HCEC 1CT (cell line): ENCODE measurements at places on chromosomes 12 and 14.
A peak's percentile ranks its signal among the peaks of the same experiment; 100 is the strongest.

DNA sequence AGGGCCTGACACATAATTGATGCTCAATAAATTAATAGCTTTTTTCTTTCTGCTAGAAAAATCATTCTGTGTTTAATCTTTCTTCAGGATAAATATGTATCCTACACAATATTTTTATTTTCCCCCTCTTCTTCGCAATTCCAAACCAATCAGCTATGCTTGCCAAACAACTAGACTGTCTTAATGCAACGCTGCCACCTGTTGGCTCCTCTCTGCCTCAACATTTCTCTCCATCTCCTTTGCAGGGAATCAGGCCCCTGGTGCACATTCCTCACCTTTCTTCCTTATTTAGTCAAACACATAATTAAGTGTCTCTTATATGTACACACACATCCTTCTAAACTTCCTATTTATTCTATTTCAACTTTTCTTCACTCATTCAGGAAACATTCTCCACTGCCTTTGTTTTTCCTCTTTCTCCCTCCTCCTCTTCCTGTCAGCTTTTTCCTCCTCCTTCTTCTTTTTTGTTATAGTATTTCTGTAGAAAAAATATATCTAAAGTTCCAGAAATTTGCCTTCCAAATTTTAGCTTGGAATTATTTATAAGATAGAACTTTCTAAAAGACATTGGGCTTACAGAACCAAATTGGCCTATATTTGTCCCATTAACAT is 406.0 kb downstream of the PRKD1 start:
- DNase-seq = peak; percentile 23

GRCh38 chr14:60175255-60175902 is 10.2 kb upstream of the DHRS7 start:
- no peak for DNase-seq

DNA sequence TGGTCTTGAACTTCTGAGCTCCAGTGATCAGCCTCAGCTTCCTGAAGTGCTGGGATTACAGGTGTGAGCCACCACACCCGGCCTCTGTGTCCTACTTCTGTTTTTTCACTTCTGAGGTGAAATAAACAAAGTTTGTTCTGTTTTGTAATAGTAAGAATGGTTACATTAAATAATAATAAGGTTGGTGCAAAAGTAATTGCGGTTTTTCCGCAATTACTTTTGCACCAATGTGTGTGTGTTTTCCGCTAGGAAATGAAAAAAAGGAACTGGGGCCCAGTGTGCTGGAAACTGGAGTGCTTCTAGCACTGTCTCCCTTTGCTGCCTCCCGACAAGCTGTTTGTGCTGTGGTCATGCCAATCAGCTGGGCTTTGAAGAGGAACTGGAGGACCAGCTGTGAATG is 140.9 kb downstream of the NTS start:
- DNase-seq = no peak

GRCh38 chr12:90253674-90254181 is 545.1 kb upstream of the ATP2B1 start:
- DNase-seq = peak; percentile 99

- peak; percentile 87 for DNase-seq
Measured at GRCh38 chr14:45679853-45680252, 426.9 kb upstream of the MIS18BP1 start.

DNA sequence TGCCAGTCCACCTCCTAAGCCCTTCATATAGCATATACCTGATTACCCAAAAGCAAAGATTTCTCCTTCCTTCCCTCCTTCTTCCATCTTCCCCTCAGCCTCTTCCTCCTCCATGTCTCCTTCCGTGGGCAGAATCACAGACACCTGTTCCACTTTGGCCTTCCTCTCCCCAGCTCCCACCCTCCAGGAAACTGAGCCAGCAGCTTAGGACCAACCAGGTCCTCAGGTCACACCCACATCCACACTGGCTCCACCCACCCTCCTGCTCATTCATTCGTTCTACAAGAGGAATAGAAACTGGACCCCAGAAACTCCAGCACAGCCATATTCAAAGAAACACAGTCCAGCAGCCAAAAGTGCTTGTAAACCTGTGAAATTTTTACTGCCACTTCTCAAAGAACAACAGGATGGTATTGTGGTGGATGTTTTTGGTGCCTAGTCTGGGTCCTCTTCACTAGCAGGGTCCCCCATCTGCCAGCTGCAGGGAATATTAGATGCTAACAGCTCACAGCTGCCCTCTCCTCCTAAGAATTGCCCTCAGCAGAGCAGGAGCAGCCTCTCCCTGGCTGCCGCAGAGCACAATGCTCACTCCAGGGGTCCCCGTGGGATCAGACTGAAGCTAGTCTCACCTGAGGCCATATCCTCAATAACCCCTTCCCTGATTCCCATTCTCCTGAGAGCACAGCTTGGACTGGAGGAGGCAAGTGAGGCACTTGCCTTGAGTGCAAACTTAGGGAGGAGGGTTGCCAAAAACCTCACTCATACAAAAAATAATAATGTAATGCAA is 18.4 kb downstream of the CMKLR1 start:
- DNase-seq = no peak

DNA sequence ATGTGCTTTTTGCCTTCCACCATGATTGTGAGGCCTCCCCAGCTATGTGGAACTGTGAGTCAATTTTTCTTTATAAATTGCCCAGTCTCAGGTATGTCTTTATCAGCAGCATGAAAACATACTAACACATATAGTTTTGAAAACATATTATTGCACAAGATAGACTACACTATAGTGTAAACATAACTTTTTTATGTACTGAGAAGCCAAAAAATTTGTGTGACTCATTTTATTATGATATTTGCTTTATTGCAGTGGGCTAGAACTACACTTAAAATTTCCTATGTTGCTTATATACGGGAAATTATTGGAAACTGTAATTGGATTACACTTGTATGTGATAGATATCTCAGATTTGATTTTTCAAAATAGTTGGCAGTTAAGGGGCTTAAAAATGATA is 885.5 kb upstream of the FBXO33 start:
- no peak for DNase-seq

- DNase-seq = no peak
Measured at GRCh38 chr12:21296348-21296747, 38.4 kb downstream of the SLCO1A2 start.

DNA sequence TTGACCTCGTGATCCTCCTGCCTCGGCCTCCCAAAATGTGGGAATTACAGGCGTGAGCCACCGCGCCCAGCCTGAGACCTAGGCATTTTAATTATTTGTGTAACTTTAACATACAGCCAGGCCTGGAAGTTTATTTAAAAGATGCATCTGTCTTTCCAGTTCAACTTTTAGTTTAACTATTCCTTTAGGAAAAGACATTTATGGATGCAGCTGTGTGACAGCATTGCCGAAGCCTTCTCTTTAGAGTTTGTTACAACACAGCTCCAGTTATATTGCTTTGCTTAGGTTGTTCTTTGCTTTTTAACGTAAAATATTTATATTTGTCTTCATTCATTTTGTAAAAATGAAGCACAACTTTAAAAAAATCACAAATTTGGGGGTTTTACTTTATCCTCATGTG is 67.0 kb downstream of the DIP2B start:
- no peak for DNase-seq

DNA sequence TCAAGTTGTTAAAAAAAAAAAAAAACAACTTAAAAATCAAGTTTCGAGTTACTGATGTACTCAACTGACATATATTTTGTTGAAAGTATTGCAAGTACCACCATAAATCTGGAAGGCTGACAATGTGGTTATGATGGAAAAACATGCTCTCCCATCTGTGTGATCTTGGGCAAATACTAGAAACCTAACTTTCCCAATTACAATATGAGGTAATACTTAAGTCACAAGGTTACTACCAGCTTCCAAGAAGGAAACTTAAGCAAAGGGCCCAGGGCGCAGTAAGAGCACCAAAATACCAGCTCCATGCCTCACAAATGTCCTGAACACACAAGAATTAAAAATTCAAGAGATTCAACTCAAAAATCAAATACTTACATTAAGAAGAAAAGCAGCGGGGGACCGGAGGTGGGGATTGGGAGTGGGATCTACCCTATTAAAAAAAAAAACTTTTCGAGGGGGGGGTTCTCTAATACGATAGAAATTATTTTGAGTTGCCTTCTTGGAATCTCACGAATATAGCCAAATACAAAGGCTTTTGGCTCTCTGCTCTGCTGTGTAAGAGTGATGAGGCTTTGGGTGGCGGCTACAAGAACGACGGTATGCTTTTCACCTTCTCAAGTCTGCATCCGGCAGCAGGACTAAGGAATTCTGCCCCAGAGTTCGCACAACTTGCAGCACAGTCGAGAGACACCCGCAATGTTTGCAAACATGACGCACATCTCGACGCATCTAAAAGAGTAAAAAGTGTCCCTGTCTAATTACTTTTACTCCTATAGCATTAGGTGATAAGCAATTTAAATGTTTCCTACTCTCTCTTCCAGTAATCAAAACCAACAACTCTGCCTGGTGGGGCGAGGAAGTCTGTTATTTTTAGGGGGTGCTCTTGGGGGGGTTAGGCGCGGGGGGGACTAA is 1.1 kb downstream of the SAV1 start:
- DNase-seq = peak; percentile 76

GRCh38 chr12:62604871-62605270 is 138.2 kb downstream of the MON2 start:
- no peak for DNase-seq

DNA sequence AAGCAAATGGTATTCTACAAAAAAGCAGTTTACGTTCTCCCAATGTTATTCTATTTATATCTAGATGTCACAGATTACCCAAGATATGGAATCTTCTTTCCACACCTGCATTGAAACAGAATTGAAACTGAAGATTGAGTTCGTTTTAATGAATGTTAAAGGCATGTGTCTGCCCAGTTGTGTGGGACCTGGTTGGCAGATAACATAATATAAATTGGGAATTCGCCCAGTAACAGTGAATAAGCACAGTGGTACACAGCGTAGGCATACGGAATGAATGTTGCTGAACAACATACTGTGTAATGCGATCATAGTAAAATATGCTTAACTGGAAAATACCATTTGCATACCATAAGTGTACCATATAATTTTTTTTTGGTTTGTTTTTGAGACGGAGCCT is 4.3 kb downstream of the KHNYN start:
- no peak for DNase-seq
